CD4-positive, alpha-beta T cell (primary cell): ENCODE measurements at places on chromosomes 2 and 18.
A peak's percentile ranks its signal among the peaks of the same experiment; 100 is the strongest.

DNA sequence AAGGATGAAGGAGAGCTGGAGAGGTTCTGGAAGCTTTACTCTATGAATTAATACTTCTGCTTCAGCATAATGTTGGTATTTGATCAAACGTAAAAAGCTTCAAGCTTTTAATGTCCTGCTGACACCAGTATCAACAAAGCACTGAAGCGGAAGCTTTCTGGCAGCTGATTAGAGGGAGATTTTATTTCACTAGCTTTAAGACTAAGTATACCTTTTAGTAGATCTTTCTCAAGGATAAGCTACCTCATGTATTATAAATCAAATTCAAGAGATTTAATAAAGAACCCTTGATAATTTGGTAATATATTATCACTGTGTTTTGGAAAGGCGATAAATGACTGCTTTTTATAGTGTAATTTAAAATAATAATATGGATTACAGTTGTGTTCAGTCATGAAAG is 128.0 kb upstream of the CD302 start:
- no peak for DNase-seq

DNA sequence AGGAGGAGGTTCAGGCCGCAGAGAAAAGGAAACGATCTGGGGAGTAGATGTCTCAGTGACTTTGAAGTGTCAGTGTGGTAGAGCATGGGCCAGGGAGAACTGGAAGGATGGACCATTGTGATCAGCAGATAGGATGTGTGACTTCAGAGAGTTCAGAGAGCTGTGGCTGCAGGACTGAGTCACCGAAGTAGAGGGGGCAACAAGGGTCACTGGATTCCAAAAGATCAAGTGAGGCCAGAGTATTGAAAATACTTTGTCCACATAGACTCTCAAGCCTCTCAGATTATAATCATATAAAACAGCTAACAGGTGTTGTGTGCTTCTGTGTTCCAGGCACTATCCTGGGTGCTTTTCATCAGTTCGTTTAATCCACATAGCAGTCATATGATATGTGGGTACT is 99.4 kb downstream of the CRIM1 start:
- no peak for DNase-seq

- peak; percentile 34 for DNase-seq
Observed at GRCh38 chr18:69956057-69956456, 8.4 kb upstream of the CD226 start.

- no peak for DNase-seq
Observed at GRCh38 chr18:26370037-26370436, 143.8 kb downstream of the TAF4B start.

- DNase-seq: no peak
Observed at GRCh38 chr2:133123904-133124303, 444.4 kb downstream of the NCKAP5 start.

GRCh38 chr2:70988151-70988550 is 6.5 kb downstream of the TEX261 start:
- no peak for DNase-seq

GRCh38 chr2:222479859-222480258 is 55.5 kb downstream of the SGPP2 start:
- DNase-seq: no peak

GRCh38 chr18:5678779-5679406 is 135.1 kb upstream of the EPB41L3 start:
- DNase-seq: no peak

DNA sequence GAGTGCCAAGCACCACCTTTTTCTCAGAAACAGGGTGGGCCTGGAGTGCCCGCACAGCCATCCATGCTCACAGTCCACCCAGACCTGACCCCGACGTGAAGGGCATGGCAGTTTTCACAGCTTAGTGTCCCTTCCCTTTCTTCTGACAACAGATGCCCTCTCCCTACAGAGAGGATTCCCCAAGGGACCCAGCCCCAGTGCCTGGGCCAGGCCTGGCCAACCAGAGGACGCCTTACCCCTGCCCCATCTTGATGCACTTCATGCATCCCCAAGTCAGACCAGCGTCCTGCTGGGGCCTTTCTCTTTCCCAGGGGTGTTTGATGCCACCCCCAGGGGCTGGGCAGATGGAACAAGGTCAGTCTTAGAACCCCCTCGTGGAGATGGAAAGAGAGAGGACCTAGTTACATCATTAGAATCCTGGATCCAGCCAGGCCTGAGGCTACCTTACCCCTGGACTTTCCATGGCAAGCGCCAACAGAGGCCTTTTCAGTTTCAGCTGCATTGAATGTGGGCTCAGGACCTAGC is 3.8 kb downstream of the ANKMY1 start:
- DNase-seq: no peak
